ENCODE measurements at places on chromosomes 1 and 21. TPM values are rescaled to one million over a fixed set of nuclear protein-coding genes. Genes with fewer than 3 reads are reported as not detected.

DNA sequence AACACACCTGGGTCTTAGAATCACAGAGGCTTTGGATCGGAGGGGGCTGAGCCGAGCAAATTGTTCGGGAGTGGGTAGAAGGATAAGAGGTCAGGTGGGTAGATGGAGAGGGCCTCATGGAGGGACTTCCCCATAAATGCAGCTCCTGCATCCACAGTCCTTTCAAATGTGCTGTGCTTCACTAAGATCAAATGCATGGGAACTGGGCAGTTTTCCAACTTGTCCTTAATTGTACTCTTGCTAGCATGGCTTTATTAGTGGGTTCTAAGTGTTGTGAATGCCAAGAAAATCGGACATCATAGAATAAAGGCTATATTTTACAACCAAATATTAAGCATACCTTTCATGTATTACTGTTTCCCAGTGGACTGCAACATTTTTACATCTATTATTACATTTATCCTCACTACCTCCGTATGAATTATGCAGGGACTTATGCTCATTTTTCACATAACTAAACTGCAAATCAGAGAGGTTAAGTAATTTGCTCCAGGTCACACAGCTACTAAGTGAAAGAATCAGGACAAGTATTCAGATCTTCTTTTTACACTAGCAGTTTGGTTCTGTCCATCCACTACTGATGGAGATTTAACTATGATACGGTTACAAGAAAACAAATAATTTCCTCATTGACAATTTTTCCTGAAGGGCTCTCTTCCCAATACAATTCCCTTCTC lies 174.5 kb upstream of the RUNX1 start:
- no peak for DNase-seq

DNA sequence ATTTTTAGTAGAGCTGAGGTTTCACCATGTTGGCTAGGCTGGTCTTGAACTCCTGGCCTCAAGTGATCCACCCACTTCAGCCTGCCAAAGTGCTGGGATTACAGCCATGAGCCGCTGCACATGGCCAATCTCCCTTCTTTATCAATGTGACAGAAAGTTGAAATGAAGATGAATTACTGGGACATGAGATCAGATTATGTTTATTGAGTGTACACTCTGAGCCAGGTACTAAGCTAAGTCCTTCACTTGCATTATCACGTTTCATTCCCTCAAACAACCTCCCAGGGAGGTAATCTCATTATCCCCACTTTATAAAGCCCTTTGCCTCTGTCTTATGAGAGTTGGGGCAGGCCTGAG lies 6.3 kb upstream of the CHI3L2 start:
- no peak for DNase-seq

The CCDC181 gene
- 2.7 TPM for total RNA-seq

DNA sequence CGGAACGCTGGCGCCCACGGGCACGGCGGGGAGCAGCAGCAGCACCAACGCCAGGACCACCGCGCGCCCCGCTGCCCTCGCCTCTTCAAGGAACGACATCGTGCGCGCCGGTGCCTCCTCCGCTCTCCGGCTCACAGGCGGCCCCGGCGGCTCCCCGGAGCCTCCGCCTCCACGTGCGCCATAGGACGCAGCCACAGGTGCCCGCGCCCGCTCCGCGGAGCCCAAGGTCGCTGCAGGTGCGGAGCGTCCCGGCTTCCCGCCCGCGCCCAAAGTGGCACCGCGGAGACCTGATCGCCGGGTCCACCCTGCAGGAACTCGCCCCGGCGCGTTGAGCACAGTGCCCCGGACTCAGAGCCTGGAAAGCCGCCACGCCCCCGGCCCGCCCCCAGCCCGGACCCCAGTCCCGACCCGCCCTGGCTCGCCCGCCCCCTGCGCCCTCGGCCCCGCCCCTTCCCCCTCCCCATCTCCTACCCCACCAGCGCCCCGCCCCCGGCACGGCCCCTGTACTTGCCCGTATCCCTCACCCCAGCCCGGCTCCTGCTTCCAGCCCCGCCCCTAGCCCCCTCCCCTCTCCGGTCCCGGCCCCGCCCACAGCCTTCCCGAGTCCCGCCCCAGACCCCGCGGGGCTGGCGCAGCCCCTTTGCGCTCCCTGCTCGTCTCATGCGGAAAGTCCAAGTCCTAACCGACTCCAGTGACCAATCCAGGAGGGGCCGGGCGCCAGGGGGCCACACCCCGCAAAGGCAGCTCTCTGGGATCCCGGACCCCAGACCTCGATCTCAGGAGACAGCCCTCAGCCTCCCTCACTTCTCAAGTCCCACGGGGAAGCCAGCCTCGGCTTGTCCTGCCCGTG lies at the start of gene MEGF6:
TSS of gene MEGF6 (minus strand) at position 339 of the 850 bp plus-strand sequence. CDS start at position 99, 240 bp downstream.
- no peak for DNase-seq

DNA sequence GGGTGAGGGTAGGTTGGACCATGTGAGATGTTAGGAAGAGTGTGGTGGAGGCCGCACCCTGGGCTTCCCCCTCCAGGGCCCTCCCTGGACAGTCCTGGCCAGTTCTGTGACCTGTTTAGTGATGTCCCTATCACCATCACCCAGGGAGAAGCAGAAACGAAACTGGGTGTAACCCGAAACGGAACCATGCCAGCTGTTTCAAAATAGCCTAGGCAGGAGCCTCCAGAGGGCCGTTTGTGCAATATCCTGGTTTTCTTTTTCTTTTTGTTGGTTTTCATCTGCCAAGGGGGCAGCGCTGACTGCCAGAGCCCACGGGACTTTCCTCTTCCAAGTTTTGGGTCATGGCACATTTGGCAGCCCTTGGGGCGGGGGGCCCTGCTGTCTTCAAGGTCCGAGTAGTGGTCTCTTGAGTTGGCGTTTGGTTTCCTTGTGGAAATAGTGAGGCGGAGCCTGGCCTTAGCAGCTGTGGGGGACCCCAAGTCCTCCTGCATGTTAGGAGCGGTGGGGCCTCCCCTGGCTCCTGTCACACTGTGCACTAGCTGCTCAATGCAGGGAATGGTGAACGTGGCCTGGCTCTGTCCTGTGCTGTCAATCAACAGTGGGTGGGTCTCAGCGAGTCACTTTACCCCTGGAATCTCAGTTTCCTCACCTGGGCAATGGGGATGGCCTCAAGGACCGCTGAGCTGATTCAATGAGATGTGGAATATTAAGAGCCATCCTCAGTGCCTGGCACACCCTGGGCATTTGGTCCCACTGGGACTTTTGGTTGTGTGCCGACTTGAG lies 90.7 kb downstream of the ARHGEF10L start:
- peak; percentile 80 for DNase-seq

The TNNI3K gene
- total RNA-seq: not detected

DNA sequence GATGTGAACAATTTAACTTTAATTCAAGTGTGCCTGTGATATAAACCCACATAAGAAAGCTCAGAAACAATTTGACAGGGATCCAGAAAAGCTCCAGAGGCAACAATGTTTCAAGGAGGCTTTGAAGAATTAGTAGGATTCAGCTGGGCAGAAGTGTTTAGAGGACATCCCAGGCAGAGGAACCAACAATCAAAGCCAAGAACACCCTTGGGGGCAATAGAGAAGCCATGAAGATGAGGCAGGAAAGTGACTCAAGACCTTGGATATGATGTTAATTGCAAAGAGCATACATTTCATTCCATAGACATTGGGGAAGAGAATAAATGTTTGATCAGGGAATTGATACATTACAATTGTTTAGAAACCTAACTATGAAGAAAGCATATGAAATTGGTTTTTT lies 280.3 kb downstream of the LTN1 start:
- DNase-seq: peak; percentile 3

The ACKR1 gene
- total RNA-seq: not detected

- DNase-seq: no peak
These were observed 16.1 kb downstream of the SLC6A9 start for GRCh38 chr1:44015206-44015605.

DNA sequence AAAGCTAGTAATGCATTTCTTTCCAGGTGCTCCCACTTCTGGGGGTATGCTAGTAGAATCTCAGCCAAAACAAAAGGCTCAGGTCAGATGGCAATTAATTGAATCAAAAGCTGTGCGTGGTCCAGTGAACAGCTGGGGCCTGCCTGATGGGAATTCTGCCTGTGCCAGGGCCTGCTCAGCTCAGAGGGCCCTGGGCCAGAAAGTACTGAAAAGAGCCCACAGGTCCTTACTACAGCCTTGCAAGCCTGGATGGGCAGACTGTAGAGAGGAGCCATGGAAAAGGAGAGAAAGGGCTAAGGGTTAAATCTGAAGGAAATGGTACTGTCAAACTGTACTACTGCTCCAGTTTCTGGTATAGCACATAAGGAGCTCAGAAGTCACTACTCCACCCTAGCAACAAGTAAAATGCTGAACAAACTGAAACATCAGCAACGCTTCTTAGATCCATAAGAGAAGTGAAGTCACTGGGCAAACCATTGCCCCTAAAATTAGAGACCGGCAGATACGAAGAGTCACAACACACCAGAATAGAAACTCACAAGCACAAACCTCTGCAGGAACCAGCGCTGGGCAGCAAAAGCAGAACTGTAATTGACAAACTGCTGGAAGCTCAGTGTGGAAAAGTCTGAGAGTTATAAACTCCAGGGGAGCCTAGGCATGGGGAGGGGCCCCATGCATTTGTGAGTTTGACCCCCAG lies 121.1 kb upstream of the SYT6 start:
- DNase-seq: no peak

DNA sequence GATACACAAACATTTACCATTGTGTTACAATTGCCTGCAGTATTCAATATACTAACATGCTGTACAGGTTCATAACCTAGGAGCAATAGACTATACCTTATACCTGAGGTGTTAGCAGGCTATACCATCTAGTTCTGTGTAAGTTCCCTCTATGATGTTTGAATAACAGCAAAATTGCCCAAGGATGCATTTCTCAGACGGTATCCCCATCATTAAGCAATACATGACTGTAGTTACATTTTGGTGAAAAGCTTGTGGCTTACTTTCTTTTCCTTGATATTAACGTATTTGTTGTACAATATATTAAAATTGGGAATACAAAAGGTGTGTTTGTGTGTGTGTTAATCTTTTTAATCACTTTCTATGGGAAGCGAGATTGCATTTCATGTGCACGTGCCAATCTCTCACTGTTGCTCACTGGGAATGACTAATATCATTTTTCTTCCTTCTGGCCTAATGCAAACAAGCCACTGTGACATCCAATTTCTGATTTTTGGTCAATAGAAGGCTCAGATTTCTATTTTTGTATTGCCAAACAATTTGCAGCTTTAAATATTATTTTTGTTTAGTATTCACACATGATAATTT lies 36.7 kb upstream of the WLS start:
- DNase-seq: no peak
